Right ventricle myocardium inferior (tissue), 1 donor: ENCODE measurements at places on chromosomes 1 and 21. TPM values are rescaled to one million over a fixed set of nuclear protein-coding genes. Genes with fewer than 3 reads are reported as not detected.

HCRTR1 gene
- total RNA-seq, result 0.49 TPM

DNA sequence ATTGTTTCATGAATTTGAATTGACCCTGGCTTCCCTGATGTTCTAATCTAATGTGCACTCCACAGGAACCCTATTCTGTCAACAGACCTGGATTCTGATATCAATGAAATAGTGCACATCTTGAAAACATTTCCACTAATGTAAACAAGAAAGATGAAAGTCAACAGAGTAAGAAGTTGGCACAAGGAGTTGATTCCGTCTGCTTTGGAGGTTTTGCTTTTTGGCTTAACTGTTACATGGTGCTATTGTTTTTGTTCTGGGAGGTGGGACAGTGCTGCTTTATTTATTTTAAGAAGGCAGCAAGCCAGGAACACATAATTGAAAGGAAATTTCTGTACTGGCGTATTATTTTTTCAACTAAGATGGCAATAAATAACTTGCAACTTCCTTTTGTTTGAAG lies 73.3 kb downstream of the LEPR start:
- no peak for DNase-seq

DNA sequence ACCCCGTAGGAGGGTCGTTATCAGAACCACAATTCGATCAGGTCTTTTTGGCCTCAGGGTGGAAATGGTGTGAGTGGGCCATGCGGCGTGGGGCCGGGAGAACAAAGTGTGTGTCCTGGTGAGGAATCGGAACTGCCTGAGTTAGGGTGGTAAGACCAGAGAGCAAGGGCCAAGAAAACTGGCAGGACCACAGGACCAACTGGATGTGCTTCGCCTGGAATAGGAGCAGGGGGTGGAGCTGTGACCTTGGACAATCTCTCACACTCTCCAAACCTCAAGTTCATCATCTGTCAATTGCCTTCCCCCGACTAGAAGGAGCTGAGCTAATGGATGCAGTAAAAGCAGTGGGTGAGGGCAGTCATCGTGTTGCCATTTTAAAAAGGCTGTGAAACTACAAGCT lies 59.5 kb downstream of the NAV1 start:
- DNase-seq, result no peak

GRCh38 chr1:240797050-240797449 lies 185.1 kb upstream of the GREM2 start:
- no peak for DNase-seq

PAQR6 gene
- total RNA-seq, result 0.54 TPM

HES4 gene
- total RNA-seq, result 36.7 TPM
